CD8-positive, alpha-beta memory T cell (primary cell): ENCODE measurements at places on chromosomes 7 and 10. TPM values are rescaled to one million over a fixed set of nuclear protein-coding genes. Genes with fewer than 3 reads are reported as not detected.

Gene CFAP58
- 0.07 TPM for total RNA-seq

Gene C10orf95
- 0.57 TPM for total RNA-seq

Gene CRTAC1
- total RNA-seq: not detected

Gene ELN
- not detected for total RNA-seq

Gene RET
- not detected for total RNA-seq
